ENCODE measurements at places on chromosomes 3 and 15.

DNA sequence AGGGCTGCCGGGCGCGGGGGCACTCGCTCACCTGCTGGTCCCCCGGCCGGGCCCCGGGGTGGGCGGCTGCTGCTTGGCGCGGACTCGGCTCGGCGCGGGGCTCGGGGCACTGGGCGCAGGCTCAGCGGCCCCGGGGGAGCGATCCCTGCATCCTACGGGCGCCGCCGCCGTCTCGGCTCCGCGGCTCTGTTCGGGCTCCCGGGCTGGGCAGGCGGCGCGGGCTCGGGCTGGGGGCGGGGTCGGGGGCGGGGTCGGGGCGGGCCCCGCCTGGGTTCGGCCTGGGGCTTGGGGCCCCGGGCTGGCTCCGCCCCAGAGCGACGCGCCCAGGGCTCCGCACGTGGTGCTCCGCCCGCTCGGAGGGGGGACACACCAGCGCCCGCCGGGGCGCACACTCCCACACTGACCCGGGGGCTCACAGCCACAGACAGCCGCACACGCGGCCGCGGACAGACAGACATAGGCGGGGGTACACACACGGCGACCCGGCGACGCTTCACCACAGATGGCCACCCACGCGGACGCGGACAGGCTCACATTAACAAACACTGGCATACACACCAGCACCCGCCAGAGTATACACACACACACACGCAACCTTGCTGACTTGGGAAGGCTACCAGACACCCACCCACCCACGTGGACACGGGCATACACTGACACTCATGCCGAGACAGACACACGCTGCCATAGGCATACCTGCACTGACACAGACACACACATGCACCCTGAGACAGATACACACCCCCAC lies at the start of gene SCN5A:
TSS of gene SCN5A (minus strand) at position 188 of the 748 bp plus-strand sequence. CDS start 16,380 bp downstream, outside the sequence.
- DNase-seq, result peak; percentile 82

GRCh38 chr3:74771401-74771800 lies 156.9 kb upstream of the CNTN3 start:
- no peak for DNase-seq

DNA sequence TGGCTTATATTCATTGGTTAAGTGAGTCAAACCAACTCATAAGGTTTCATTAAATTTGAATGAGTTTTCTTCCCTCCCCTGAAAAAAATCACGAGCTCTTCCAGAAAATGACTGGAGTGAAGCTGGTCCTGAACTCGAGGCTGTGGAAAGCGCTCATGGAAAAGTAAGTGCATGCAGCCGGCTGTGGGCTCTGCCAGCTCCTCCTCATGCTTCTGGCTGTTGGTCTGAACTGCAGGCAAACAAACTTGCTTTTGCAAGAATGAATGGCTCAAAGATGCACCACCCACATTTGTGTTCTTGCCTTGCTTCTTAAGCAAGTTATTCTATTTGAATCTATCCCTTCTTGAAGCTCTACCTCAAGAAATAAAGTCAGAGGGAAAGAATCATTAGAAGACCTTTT lies 6.2 kb downstream of the ETV5 start:
- DNase-seq, result no peak

DNA sequence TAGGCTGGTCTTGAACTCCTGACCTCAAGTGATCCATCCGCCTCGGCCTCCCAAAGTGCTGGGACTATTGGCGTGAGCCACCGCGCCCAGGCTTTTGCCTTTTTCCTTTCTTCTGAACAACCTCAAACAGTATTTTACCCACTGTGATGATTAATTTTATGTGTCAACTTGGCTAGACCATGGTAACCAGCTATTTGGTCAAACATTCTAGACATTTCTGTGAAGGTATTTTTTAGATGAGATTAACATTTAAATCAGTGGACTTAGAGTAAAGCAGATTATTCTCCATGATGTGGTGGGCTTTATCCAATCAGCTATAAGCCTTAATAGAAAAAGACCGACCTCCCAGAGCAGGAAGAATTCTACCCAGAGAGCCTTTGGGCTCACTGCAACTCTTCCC lies 6.0 kb downstream of the SPATA12 start:
- DNase-seq, result no peak

DNA sequence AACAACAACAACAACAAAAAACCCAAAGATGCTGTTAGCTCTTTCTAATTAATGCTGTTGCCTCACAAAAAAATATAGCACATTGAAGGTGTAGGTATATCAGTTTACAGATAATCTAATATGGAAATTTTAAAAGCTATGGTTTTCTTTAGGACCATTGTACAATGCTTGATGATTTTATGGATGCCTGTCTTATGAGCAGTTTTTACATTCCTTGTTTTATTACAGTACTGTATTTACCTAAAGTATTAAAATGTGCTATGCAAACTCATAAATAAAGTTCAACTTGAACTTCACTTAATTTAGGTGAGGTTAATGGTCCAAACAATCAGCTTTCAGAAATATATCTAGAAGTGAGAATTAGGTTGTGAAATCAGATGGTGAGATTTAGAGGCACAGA lies 212.2 kb upstream of the GOLIM4 start:
- no peak for DNase-seq

- DNase-seq, result peak; percentile 66
These were observed 1.5 kb downstream of the SMAD6 start for GRCh38 chr15:66703540-66703941.

DNA sequence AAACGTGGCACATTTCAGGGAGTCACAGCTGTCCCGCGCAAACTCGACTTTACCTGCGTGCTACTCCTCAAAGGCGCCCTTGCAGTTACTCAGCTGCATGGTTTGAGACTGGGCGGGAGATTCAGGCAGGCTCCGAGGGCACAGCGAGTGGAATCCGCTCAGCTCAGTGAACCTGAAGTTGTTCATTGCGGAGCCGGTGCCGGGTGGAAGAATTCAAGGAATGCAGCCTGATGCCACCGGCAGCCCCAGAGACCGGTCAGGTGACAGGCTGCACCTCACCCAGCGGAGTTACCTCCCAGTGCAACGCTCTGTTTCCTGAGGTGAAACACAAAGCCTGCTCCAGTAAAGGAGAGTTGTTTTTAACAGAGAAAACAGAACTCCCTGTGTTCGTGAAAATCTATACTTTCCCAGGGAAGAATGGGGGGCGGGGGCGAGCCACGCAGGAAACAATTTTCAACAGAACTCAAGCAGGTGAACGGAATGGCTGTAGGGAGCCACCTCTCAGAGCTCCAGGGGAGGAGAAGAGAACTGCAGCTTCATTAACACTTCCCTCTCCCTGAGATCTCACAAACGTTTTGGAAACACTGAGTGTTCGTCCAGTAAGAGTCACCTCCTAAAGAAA lies 3.8 kb downstream of the VEPH1 start:
- DNase-seq, result peak; percentile 79

All from neural progenitor cell (in vitro differentiated cells).